ENCODE measurements at places on chromosomes 1 and 21. TPM values are rescaled to one million over a fixed set of nuclear protein-coding genes. Genes with fewer than 3 reads are reported as not detected.

DNA sequence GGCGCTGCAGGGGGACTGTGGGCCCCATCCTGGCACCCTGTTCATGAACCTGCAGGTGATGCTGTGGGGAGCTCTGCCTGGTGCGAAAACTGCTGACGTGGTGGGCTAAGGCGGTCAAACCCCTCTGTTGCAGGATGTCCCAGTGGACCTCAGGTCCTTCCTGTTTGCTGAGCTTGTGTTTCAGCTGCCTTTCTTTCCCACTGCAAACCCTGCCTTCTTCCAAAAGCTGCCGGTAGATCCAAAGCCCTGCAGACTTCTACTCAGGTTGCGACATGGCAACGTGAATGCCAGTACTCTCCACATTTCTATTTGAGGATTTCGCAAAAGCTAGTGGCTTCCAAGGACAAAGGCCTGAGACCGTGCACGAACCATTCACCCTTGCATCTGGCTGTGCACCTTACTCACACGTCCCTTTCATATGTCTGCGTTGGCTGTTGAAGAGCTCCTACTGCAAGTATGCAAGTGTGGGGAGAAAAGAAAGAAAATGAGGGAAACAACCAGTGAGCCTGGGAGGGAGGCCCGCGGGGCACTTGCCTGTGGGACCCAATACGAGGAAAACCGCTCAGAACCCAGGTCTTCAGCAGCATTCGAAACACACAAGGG, 6.2 kb upstream of the RRP1 start:
- peak; percentile 44 for DNase-seq

LCE1A gene
- not detected for total RNA-seq

KIF2C gene
- total RNA-seq = 92.6 TPM

TPRG1L gene
- total RNA-seq = 6.1 TPM
